Activated T-helper 17 cell treated with anti-CD3 and anti-CD28 coated beads, Interleukin-2, amount 50 U/mL, for 72 hours (primary cell): ENCODE measurements at places on chromosomes 7 and 10. TPM values are rescaled to one million over a fixed set of nuclear protein-coding genes. Genes with fewer than 3 reads are reported as not detected.

- ATAC-seq = peak; percentile 37
Observed at GRCh38 chr7:44505595-44505994, 15.1 kb upstream of the NUDCD3 start.

DNA sequence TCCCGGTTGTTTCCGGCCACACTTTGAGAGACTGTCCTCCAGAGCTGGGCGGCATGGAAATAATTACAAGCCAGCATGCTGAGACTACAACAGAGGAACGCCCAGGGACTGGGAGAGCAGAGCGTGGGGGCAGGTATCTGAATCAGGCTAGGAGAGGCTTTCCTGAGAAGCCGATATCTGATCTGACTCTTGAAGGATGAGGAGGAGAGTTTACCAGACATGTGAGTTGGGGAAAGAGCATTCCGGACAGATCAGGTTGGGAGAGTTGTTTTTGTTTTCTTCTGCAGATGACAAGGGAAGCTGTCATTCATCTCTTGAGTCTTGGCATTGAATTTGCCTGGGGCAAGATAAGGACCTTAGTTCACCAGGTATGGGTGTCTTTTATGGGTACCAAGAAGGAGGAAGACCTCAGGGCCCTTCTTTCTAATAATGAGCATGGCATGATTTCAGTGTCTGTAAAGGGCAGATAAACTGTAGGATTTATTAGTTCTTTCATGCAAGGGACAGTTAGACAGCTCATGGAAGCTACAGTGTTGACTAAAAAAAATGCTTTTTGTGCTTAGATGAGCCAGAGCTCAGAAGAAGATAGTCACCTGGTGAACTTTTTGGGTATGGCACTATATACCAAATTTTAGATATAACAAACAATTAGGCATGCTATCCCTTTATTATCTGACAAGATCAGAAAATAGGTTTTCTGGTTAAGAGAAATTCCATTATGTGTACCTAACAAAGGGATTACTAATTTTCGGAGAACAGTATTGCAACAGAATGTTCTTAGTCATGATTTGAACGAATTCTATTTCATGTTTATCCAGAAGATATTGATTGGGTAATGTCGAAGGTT is 36.2 kb downstream of the WBP1L start:
- no peak for ATAC-seq

DNA sequence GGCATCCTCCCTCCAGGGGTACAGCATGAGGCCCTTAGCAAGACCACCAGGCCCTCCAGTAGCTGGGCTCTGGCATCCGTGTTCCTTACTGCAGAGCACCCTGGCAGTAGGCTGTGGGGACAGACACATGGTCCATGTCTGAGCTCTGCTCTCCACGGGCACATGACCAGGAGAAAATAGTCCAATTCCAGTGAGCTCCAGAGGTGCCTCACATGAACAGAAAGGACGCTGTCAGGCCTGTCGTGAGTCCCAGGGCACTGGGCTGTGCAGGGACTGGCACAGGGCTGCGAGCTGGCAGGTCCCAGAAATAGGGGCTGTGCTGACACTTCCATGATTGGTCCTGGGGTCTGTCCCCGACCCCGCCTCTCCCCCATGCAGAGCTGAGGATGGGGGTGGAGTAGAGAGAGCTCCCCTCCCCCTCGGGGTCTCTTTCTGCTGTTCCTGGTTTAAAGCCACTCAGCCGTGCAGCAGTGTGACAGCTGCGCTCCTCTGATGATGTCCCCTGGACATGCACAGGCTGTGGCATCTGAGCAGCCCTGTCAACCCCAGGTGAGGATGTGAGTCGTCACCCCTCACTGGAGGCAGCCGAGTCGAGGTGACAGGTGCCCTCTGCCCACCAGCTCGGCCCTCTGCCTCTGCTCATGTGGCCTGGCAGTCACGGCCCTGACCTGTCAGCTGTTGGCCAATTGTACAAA is 25.2 kb upstream of the ZNF488 start:
- no peak for ATAC-seq

NRAP gene
- not detected for total RNA-seq

PHKG1 gene
- total RNA-seq = 3.0 TPM

EEF1AKMT2 gene
- 7.6 TPM for total RNA-seq

DNA sequence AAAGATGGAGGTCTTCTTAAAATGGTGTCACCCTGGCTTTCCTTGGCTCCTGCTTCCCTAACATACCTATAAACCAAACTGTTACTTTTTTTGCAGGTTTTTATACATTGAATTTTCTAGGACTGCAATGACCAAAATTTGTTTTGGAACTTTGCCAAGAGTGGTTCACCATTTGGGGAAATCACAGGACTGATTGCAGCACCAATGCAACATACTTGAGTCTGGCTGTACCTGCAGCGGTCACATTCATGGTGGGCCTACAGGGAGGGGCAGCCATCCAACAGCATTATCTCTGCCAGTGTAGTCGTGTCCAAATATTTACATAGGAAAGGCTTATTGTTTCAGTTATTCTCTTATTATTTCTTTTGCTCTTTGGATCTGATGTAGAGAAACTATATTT is 69.0 kb downstream of the HACD1 start:
- no peak for ATAC-seq

GNAI1 gene
- not detected for total RNA-seq

DNA sequence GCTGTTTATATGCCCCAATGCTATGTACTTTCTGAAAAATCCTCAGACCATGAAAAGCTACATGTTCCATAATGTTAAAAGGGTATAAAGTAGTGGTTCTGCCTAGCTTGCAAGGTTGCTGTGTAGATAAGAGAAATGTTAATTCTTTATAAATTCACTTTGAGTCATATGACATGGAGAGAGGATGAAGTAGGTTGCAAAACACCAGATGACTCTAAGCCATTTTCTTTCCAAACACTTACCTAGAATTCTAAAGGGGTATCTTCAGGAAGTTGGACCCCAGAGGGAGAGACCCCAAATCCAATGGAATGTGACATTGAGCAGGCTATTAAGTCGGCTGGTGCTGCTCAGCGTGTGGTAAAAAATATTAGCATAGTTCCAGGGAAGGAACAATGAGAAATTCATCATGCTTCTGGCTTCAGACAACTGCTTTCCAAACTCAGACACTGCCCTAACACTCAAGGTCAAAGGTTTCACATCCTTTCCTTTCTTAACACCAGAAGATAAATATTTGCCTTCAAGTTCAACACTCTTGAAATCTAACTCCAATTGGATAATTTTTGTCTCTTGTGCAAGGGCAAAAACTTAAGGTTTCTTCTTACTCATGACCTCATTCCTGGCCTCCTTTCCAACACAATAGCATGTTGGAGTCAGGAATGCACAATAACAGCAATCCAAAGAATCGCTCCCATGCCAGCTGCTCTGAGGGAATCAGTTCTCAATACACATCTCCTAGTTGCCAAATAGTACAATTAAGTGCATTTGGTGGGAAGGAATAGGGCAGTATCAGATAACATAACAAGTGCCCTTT is 100.7 kb upstream of the AFAP1L2 start:
- ATAC-seq = peak; percentile 15

NPC1L1 gene
- total RNA-seq = not detected

DNA sequence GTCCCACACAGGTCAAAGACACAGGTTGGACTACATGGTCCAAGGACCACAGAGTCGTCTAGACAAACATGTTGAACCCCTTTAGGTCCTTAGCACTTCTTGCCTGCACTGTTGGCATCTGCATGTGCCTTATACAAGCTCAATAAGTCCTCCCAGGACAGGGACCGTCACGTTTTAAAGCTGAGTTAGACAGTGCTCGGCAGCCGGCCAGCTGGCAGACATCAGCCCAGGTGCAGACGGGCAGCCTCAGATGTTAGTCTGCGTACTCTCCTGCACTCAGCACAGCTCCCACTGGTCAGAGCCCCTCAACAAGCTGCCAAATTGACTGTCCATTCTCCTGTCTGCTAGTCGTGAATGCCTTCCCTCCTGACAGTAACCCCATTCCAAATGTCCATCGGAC is 34.9 kb downstream of the PARP12 start:
- no peak for ATAC-seq

DNA sequence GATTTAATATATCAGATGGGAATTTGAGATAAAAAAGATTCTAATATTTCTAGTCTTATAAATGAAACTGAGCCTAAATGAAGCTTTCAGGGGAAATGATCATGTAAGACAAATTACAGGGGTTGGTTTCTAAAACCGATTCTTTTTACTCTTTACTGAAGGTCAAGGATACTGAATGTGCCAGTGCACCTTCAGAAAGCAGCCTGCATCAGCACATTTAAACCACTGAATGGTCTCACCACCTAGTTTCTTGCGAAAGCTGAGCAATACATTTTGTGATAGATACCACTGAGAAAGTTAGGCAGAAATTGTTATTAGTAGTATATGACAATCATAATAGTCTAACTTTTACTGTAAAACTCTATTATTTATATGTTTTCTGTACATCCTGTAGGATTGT is 180.7 kb downstream of the PCDH15 start:
- no peak for ATAC-seq

DNA sequence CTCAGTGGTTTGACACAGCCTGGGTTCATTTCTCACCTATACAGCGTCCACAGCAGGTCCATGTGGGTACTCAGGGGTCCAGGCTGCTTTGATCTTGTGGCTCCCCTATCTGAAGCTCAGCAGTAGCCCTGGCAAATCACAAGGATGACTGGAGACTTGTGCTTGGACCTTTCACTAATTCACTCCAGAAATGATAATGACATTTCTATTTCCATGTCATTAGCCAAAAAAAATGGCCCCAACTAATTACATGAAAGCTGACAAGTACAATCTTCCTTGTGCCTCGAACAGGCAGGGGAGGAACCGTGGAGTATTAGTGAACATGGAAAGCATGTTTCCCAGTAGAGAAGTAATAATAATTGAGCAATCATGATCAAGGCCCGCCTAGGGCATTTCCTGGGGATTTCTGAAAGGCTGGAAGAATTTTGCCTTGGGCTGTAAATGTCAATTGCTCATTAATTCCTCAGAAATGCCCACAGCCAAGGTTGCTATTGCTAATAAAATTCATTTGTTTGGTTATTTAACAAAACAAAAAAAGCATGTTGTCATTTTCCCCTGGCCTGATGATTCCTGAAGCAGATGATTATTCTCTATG is 586.1 kb downstream of the SDK1 start:
- ATAC-seq = no peak

HKDC1 gene
- total RNA-seq = 0.19 TPM

DNA sequence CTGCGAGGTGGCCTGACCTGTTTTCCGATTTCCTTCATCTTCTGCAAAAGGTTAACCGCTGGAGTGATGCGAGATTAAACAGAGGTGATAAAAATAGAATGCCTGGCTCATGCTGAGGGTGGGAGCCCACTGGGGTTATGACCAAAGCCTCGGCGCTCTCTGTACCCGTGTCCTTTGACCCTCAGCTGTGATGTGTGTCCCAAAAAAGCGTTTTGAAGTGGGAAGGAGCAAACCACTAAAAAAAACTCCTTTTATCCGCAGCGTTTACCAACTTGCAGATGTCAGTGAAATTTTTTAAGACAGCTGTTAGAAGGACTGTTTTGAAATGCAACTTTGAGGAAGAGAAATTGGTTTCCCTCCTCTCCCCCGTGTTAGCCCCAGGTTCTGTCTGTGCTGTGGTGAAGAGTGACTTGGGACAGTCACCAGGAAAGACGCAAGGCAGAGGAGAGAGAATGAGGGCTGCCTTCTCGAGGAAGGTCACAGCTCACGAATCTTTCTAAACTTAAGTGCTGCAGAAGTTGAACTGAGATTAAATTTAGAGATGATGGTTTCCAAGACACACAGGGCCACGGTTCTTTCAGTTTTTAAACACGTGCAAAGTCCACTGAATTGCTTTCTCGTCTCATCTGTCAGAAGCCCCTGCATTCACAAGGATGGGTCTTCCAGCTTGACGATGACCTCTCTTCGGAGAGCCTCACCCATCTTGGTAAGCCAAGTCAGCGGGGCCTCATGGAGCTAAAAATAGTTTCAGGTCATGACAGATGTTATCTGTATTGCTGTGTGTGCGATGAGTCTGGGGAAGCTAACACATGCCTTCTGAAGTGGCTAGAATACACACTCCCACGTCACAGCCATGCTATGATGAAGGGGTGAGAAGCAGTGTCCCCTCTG is 27.6 kb downstream of the AMZ1 start:
- peak; percentile 66 for ATAC-seq

GRCh38 chr7:7177044-7177517 is 5.3 kb upstream of the C1GALT1 start:
- ATAC-seq = peak; percentile 51

- ATAC-seq = no peak
Observed at GRCh38 chr10:75429159-75429827, 2.1 kb upstream of the LRMDA start.

FLNC gene
- total RNA-seq = 0.05 TPM

STEAP1 gene
- total RNA-seq = 0.52 TPM

GRCh38 chr10:26690731-26691475 is 6.6 kb upstream of the PDSS1 start:
- no peak for ATAC-seq

- ATAC-seq = no peak
Observed at GRCh38 chr7:28802450-28802849, 155.7 kb downstream of the TRIL start.

HOXA2 gene
- not detected for total RNA-seq

DNA sequence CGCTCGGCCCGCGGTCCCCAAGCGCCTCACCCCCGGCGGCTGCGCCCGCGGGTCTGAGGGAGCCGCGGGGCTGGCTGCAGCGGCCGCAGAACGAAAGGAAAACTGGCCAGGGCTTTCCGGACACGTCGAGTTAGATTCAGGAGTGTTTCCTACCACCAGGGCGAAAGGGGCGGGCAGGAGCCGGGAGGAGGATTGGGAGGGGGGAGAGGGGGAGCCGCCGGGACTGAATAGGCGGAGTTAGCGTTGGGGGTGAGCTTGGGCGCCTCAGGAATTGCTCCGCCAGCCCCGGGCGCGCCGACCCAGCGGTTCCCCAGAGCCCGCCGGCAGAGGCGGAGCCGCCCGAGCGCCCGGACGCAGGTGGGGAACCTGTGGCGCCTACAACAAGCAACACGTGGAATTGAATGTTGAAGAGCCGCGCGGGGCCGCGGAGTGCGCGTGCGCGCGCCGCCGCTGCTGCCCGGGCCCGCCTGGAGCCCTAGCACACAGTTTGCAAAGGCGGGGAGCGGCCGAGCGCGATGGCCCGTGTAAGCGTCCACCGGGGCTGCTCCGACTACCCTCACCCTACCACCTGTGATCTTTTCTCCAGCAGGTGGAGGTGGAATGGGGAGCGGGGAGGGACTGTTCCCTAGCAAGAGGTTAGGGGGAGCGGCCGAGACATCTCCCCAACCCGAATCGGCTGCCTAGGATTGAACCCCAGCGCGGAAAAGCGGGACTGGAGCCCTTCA is at the start of gene CADPS2:
TSS of gene CADPS2 (minus strand) at position 104 of the 725 bp plus-strand sequence. CDS start 123 bp downstream, outside the sequence.
- ATAC-seq = peak; percentile 19

DNA sequence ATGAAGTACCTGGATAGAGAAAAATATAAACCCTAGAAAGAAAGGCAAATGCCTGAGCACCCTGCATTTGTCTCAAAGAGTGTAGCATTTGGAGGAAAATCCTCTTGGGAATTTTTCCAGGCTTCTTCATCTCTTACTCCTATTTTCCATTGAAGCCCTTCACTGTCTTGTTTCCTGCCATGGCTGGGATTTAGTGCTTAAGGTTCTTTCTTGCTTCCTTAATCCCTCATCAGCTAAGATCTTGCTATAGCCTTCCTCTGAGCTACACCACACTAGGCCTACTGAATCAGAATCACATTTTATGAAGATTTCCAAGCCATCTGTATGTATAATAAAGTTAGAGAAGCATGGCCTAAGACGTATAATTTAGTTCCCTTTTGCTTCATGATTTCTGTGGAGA is 97.5 kb upstream of the PHYHIPL start:
- ATAC-seq = no peak

GRCh38 chr10:67818323-67818722 is 19.7 kb downstream of the DNAJC12 start:
- ATAC-seq = peak; percentile 50
